Naive thymus-derived CD4-positive, alpha-beta T cell (primary cell): ENCODE measurements at places on chromosomes 1 and 21. TPM values are rescaled to one million over a fixed set of nuclear protein-coding genes. Genes with fewer than 3 reads are reported as not detected.

Gene BMP8B
- 0.09 TPM for polyA plus RNA-seq

- no peak for DNase-seq
- no peaks in the 10 kb centered on the region for H3K4me1 ChIP-seq
- no peak overlapping the region for H3K4me3 ChIP-seq
- no peak overlapping the region for H3K27ac ChIP-seq
- no peaks in the 10 kb centered on the region for H3K27me3 ChIP-seq
Observed at GRCh38 chr1:109136766-109137165, 22.9 kb downstream of the ELAPOR1 start.

Gene CHIA
- polyA plus RNA-seq = not detected

Gene UMODL1
- polyA plus RNA-seq = 0.11 TPM

- H3K27me3 ChIP-seq = no peaks in the 10 kb centered on the region
- no peaks in the 10 kb centered on the region for H3K4me1 ChIP-seq
- no peaks in the 10 kb centered on the region for H3K36me3 ChIP-seq
- H3K27ac ChIP-seq = no peak overlapping the region
- H3K4me3 ChIP-seq = no peak overlapping the region
Observed at GRCh38 chr1:42418516-42418915, 37.3 kb downstream of the ZMYND12 start.

DNA sequence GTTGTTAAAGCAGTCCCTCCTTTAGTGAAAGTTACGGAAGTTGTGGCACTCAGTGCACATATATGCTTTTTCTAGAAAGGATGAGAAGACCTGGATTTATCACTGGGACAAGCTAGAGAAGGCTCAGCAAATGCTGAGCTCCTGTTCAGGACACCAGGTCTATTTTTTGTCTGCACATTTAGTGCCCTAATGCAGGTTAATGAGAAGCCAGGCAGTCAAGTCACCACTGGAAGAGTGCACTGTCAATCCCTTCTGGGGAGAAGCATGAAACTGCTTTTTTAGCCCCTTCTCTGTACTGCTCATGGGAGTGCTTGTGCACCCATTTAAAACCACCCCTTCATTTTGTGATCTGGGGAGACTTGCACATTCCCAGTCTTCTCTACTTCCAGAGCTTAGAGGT lies 624.1 kb upstream of the USP24 start:
- no peak overlapping the region for H3K27ac ChIP-seq
- H3K36me3 ChIP-seq = no peaks in the 10 kb centered on the region
- H3K4me3 ChIP-seq = no peak overlapping the region
- no peaks in the 10 kb centered on the region for H3K27me3 ChIP-seq

Gene ADAMTS5
- not detected for polyA plus RNA-seq

DNA sequence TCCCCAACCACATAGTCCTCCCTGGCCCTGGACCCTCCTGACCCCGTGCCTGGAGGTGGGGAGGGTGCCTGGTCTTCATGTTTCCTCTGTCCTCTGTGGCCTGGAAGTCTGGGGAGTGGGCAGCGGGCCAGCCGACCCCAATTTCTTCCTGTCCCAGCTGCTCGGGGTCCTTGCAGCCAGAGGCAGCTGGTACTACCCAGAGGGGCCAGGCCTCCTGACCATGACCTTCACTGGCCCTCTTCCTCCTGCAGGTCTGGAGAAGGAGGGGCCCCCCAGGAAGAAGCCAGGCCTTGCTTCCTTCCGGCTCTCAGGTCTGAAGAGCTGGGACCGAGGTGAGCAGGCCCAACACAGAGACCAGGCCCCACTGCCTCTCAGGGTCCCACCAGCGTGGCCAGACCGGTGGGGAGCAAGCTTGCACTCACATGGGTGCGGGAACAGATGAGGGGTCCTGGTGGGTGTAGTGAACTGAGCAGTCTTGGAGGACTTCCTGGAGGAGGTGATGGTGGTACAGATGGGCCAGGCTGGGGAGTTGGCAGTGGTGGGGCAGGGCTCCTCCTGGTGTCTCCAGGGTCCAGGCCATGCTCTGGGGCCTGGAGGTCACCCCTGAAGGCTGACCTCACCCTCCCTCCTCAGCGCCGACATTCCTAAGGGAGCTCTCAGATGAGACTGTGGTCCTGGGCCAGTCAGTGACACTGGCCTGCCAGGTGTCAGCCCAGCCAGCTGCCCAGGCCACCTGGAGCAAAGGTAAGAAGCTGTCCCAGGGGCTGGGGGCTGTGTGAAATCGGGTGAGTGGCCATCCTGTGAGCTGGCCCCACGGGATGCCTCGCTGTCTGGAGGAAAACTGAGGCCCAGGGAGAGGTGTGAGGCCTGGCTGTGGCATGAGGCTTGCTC lies 32.7 kb downstream of the TRIM11 start:
- H3K36me3 ChIP-seq = peaks cover 7% of the 10 kb centered on the region
- DNase-seq = no peak
- no peaks in the 10 kb centered on the region for H3K4me1 ChIP-seq
- H3K27ac ChIP-seq = no peak overlapping the region
- no peaks in the 10 kb centered on the region for H3K27me3 ChIP-seq

Gene RGS18
- polyA plus RNA-seq = not detected

DNA sequence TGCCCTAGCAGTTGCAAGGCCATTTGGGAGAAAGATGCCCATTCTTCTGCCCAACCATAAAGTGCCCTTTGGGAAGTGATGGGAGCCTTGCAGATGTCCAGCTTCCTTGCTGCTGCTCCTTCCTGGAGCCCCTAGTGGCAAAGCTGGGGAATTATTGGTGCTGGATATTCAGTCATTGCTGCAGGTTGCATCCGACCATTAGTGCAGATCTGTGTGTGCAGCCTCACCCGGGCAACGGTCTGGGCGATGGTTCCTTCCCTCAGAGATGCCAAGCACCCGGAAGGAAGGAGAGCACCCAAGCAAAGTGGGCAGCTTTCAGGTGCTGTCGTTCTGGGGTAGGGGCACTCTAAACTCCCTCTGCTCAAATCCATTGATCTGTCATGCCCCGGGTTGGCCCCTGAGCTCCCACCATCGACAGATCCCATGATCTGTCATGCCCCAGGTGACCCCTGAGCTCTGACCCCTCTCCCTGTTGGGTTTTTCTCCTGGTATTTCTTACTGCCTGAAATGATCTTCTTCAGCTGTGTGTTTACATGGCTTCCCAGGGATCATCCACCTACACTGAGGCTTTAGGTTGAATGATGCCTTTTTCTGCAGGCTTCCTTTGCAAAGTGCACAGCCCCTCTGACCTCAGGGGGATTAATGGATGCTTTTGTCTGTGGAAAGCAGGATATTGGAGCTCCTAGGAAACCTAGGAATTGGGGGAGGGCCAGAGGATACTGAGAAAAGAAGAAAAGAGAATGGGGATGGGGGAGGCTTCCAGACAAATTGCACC lies 467.5 kb downstream of the PTPRU start:
- no peaks in the 10 kb centered on the region for H3K27me3 ChIP-seq
- no peak overlapping the region for H3K4me3 ChIP-seq
- no peak overlapping the region for H3K27ac ChIP-seq
- H3K36me3 ChIP-seq = no peaks in the 10 kb centered on the region
- no peak for DNase-seq
- H3K4me1 ChIP-seq = no peaks in the 10 kb centered on the region

DNA sequence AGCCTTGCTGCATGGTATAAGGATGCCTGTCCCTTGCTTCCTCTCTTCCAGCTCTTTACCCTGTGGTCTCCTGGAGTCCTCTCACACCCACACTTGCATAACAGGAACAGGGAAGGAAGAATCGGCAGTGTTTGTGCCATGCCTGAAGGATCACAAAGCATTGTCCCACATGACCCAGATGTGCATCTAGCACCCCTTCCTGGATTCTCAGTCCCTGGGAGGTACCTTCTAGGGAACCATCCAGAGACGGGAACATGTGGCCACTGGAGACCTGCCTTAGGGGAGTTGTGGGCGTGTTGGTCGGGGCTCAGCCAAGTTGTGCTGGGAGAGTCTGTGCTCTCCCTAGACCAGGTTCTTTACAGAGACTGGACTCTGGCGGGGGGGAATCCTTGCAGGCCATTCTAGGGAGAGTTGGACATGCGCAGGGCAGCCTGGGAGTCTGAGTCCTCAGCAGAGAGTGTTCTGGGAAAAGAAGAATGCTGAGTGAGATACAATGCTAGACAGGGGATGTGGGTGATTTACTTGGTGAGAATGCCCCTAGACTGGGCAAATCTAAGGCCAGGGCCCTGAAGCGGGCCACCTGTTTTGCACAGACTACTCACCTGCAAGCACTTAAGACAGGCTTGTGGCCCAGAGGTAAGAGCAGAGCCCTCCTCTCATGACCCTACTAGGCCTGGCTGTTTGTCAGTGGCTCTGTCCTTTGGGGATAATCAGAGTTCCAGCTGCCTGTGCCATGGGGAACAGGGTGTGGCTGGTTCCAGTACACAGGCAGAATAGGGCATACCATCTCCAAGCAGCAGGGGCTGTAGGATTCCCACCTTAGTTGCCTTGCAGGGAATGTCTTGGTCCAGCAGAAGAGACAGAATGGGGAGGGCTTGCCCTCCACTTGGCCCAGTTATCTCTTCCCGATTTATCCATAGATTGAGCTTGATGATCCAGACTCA lies 89.8 kb downstream of the MAN1C1 start:
- H3K4me3 ChIP-seq = no peak overlapping the region
- no peaks in the 10 kb centered on the region for H3K27me3 ChIP-seq
- H3K36me3 ChIP-seq = no peaks in the 10 kb centered on the region
- DNase-seq = no peak
- H3K27ac ChIP-seq = no peak overlapping the region

DNA sequence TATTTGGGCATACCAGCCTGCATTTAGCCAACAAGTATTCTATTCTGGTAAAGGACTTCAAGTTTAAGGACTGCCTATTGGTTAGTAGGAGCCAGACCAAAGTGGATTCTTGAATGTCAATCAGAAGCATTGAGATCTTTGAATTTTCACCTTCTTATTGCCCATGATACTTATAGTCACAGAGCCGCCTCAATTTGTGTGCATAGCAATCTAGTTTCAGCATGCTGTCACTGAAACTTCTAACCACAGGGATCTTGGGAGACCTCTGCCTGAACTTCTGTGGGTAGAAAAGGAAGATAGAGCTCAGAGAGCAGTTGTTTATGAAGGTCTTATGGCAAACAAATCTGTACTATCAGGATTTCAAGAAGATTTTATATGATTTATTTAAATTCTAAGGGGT lies 501.4 kb upstream of the USP24 start:
- no peaks in the 10 kb centered on the region for H3K36me3 ChIP-seq
- no peak for DNase-seq
- H3K4me3 ChIP-seq = no peak overlapping the region
- H3K27me3 ChIP-seq = no peaks in the 10 kb centered on the region

Gene SLC2A5
- polyA plus RNA-seq = not detected

DNA sequence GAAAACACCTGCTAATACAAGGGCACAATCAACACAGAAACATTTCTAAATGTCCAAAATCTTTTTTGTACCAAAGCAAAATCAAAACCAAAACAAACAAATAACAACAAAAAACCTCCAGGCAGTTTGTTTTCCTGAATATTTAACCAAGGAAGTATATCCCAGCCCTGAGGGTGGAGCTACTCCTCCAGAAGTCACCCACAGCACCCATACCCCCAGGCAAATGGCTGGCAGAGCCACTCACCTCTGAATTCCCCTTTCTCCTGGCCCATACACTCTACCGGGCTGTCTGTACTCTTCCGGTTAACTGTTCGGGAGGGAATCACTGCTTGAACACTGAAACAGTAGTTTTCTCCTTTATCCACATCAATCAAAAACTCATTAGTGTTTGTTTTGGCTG lies 9.5 kb downstream of the F3 start:
- H3K4me3 ChIP-seq = no peak overlapping the region
- H3K4me1 ChIP-seq = no peaks in the 10 kb centered on the region
- H3K27ac ChIP-seq = no peak overlapping the region
- H3K27me3 ChIP-seq = no peaks in the 10 kb centered on the region
- H3K36me3 ChIP-seq = no peaks in the 10 kb centered on the region

DNA sequence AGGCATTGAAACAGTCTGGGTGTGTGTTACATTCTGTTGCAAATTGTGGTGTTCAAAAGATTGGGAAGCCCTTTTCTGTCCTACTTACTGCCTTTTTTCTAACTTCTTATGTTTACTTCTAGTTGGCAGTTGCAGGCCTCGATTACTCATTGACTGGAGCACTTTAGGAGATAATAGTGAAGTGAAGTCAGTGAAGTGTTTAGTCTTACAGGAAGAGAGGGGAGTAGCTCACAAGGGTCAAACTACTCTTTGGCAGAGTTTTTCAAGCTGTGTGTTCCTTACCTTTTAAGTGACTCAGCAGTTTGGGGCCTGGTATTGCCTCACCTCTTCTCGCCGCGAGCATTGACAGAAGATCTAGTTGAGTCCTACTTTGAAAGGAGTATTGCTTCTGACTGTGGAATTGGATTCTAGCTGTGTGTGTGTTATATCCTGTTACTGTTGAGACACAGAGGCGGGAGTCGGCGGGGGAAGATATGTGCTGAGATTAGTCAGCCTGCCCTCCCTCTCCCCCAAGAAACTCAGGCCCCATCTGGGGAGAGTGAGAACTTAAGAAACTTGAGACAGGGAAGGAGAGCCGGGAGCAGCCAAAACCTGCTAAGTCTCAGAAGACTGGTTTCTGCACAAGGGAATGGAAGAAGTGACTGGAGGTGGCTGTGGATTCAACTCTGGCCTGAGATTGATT lies 19.3 kb downstream of the AHCYL1 start:
- H3K27me3 ChIP-seq = no peaks in the 10 kb centered on the region
- H3K4me1 ChIP-seq = peaks cover 20% of the 10 kb centered on the region

GRCh38 chr1:31373897-31374486 lies 1.1 kb upstream of the FABP3 start:
- H3K4me1 ChIP-seq = no peaks in the 10 kb centered on the region
- DNase-seq = no peak
- H3K4me3 ChIP-seq = no peak overlapping the region
- no peaks in the 10 kb centered on the region for H3K36me3 ChIP-seq
- no peaks in the 10 kb centered on the region for H3K27me3 ChIP-seq

DNA sequence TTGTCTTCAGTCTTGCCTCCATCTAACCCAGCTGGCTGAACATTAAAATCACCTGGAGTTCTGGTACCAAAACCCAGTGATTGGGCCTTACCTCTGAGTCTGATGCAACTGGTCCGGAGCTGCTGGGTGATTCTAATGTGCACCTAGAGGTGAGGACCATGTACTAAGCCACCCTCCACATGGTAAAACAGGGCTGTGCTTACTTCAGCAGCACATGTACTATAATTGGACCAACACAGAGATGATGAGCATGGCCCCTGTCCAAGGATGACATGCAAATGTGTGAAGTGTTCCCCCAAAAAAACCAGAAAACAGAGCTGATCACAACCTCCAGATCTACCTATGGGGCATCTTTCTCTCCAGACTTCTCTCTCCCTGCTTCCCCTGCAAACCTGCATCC lies 37.0 kb downstream of the ELK4 start:
- no peak for DNase-seq
- peaks cover 25% of the 10 kb centered on the region for H3K36me3 ChIP-seq
- no peaks in the 10 kb centered on the region for H3K27me3 ChIP-seq
- peak overlapping the region; percentile 85 for H3K27ac ChIP-seq
- no peak overlapping the region for H3K4me3 ChIP-seq

Gene USH2A
- not detected for polyA plus RNA-seq

GRCh38 chr1:63753591-63753990 lies 20.2 kb upstream of the ROR1 start:
- no peak for DNase-seq
- no peaks in the 10 kb centered on the region for H3K4me1 ChIP-seq
- no peak overlapping the region for H3K27ac ChIP-seq
- no peaks in the 10 kb centered on the region for H3K36me3 ChIP-seq
- no peak overlapping the region for H3K4me3 ChIP-seq
- H3K27me3 ChIP-seq = no peaks in the 10 kb centered on the region
